Stimulated activated CD4-positive, alpha-beta T cell treated with anti-CD3 and anti-CD28 coated beads, Interleukin-4, amount 100 ng/mL, for 4 hours (primary cell): ENCODE measurements at places on chromosomes 11 and 22.
A peak's percentile ranks its signal among the peaks of the same experiment; 100 is the strongest.

DNA sequence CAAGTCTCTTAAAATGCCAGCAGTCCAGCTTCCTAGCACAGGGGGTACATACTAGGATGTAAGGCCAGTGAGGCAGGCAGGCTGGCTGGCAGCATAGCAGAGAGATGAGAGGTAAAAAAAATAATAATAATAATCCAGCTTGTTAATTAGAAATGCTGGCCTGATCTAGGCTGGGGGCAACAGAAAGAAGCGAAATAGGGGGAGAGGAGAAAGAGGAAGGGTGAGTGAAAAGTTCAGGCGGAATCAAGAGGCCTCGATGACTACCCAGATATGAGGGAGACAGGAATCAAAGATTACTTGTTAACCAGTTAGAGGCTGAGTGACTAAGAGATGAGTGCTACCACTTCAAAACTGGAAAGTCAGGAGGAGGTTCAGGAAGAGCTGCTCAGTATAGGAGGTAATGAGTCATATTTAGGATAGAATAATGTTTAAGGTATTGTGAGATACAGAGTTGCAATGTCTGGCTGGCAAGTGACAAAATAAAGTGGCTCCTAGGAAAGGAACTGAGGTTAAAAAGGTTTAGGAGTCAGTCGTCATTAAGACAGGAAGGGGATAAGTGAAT lies 2.8 kb downstream of the ALKBH8 start:
- DNase-seq = no peak

DNA sequence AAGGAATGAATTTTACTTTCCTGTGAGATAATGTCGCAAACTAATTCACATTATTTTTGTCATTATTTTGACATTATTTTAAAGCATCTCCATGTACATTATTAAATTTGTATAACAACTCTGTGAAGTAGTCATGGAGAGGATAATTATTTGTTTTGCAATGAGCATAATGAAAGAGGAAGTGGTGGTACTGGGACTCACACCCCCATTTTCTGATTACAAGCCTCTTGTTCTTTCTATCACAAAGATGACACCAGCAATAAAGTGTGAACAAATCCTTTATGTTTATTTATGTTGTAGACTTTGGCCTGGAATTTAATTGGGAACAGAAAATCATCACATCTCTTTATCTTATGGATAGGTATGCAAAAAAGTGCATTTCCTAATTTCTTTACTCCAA lies 522.6 kb downstream of the TMEM135 start:
- DNase-seq = no peak

- DNase-seq = no peak
Measured at GRCh38 chr11:112881461-112881860, 79.8 kb upstream of the NCAM1 start.

- DNase-seq = no peak
Measured at GRCh38 chr11:60455531-60456042, at the start of gene MS4A1. TSS of gene MS4A1 (plus strand) at chr11:60455847. CDS start at chr11:60462375, 6,528 bp downstream.

DNA sequence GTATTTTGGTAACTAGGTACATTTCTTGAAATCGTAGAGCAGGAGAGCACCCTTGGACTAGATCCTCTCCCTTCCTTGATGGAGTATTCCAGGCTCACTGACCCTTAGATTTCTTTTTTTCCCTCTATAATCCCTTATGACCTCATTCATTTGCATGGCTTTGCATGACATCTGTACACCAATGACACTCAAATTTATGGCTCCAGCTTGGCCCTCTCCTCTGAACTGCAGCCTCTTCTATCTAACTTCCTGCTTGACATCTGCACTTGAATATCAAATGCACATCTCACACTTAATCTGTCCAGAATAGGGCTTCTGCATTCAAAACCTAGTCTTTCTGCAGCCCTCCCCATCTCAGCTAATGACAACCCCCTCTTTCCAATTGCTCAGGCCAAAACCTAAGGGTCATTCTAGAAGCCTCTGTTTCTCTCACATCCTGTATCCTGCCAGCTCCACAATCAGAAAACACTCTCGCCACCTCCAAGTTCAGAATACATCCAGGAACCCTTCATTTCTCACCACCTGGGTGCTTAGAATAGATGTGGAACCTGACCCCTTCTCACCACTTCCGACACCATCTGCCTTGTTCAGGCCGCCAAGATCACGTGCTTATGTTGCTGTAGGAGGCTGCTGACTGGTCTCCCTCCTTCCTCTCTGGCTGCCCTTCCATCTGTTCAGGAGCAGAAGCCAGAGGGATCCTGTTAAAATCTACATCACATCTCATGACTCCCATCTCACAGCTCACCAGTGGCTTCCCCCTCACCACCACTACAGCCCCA lies 138.9 kb upstream of the MTNR1B start:
- DNase-seq = no peak

GRCh38 chr22:35205961-35206360 lies 51.3 kb upstream of the HMGXB4 start:
- DNase-seq = no peak

- no peak for DNase-seq
Measured at GRCh38 chr11:116602637-116602942, 170.2 kb downstream of the BUD13 start.

DNA sequence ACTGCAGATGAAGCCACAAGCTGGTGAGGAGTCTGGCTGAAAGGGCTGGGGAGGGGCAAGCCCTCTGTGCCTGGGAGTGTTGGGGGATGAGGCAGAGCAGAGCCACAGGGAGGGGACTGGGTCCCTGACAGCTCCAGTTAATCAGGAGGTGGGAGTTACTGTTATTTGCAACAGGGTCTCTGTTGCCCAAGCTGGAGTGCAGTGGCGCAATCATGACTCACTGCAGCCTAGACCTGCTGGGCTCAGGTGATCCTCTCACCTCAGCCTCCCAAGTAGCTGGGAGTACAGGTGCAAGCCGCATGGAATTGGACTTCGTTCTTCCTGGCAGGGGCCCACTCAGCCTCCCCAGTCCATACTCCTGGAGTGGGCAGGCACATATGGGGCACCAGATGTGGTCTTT lies 7.7 kb downstream of the SCN2B start:
- DNase-seq = no peak

GRCh38 chr11:1511937-1512496 lies 25.4 kb upstream of the MOB2 start:
- DNase-seq = no peak

- DNase-seq = no peak
Measured at GRCh38 chr11:132379540-132379939, 1009.1 kb downstream of the NTM start.

DNA sequence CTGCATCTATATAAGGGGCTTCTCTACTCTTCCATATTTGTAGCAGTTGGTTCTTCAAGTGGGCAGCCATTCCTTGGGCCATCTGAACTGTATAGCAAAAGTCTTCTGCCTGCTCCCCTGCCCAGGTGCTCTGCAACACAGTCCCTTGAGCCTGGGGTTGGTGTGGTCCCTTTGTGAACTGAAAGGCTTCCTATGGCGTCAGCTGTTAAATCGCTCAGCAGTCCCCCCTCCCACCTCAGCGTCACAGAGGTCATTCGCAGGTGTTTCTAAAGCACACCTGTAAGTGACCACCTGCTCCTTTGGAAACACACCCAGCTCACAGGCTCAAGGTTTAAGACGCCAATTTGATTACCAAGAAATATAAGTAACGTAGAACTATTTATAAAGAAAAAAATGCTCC lies 37.0 kb downstream of the CYB5R2 start:
- DNase-seq = no peak

GRCh38 chr11:123762422-123762821 lies 8.1 kb upstream of the OR6X1 start:
- no peak for DNase-seq

DNA sequence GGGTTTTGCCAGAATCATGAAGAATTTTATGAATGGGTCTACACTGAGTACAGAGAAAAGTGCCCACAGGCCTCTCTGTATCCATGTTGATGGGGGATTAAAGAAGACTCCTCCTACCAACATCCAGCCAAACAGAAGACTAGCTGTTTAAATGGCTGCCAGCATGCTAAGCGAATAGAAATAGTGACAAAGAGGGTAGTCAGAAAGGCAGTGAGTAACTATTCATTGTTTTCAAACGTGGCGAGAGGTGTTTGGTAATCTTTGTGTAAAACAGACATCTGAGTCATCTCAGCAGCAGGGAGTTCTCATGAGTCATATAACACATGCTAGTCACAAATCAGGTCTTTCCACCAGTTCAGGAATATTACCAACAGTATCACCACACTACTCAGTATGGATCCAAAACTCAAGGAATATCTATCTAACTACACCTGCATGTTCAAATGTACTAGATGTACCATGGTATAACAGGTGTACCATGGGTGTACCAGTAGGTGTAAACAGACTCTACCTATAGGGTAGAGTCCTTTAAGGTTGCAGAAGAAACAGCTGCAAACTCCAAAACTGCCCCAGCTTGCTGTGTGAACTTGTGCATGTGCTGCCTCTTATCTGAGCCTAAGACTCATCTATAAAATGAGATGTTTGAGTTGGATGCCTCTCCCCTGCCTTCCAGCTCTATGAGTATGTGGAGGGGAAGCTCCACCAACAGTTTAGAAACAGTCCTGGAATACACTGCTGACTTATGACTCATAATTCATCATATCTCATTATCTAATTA lies 82.0 kb downstream of the SLC1A2 start:
- DNase-seq = no peak

DNA sequence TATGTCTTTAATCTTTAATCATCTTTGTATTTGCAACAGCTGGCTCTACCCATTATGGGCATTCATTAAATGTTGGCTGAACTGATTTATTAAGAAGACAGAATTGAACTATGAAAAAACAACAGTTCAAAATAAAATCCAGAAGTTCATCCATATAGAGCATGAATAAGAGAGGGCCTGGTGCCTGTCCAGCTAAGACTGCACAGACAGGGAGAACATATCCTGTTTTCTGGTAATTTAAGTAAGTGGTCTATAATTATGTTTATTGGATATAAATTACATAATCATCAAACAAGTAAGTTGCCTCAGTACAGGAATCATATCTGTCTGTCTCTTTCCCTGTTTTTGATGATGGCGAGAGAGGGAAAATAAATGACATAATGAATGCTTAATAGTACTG lies 137.2 kb downstream of the RBFOX2 start:
- no peak for DNase-seq

DNA sequence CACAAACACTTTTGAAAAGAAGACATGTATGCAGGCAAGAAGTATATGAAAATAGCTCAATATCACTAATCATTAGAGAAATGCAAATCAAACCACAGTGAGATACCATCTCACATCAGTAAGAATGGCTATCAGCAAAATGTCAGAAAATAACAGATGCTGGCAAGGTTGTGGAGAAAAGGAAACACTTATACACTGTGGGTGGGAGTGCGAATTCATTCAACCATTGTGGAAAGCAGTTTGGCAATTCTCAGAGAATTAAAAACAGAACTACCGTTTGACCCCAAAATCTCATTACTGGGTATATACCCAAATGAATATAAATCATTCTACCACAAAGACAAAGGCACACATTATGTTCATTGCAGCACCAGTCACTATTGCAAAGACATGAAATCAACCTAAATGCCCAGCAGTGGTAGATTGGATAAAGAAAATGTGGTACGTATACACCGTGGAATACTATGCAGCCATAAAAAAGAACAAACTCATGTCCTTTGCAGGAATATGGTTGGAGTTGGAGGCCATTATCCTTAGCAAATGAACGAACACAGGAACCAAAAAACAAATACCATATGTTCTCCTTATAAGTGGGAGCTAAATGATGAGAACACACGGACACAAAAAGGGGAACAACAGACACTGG lies 18.5 kb downstream of the MMP13 start:
- no peak for DNase-seq

GRCh38 chr22:20783844-20784723 lies 10.2 kb downstream of the SERPIND1 start:
- peak; percentile 20 for DNase-seq

- DNase-seq = peak; percentile 92
Measured at GRCh38 chr11:64245797-64246620, 734 bp downstream of the PPP1R14B start.

GRCh38 chr11:10158461-10158860 lies 135.6 kb downstream of the SBF2 start:
- no peak for DNase-seq

GRCh38 chr11:57556041-57556440 lies 11.4 kb downstream of the UBE2L6 start:
- DNase-seq = no peak

DNA sequence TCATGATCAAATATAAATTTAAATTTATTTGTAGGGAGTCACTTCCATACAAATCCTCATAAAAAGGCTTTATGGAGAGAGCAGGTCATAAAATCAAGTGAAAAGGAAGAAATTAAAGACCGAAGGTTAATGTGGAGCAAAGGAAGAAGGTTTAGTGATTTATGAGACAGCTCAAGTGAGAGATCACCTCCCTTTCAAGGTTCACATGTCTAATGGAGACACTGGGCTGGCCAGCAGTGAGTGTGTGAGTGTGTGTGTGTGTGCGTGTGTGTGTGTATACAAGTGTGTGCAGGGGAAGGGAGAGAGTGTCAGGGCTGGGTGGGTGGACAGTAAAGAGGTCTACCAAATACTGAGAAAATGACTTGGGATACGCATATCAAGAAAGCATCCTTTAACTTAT lies 251.2 kb downstream of the FAT3 start:
- no peak for DNase-seq

- DNase-seq = no peak
Measured at GRCh38 chr11:72762641-72763304, 10.6 kb upstream of the ARAP1 start.

DNA sequence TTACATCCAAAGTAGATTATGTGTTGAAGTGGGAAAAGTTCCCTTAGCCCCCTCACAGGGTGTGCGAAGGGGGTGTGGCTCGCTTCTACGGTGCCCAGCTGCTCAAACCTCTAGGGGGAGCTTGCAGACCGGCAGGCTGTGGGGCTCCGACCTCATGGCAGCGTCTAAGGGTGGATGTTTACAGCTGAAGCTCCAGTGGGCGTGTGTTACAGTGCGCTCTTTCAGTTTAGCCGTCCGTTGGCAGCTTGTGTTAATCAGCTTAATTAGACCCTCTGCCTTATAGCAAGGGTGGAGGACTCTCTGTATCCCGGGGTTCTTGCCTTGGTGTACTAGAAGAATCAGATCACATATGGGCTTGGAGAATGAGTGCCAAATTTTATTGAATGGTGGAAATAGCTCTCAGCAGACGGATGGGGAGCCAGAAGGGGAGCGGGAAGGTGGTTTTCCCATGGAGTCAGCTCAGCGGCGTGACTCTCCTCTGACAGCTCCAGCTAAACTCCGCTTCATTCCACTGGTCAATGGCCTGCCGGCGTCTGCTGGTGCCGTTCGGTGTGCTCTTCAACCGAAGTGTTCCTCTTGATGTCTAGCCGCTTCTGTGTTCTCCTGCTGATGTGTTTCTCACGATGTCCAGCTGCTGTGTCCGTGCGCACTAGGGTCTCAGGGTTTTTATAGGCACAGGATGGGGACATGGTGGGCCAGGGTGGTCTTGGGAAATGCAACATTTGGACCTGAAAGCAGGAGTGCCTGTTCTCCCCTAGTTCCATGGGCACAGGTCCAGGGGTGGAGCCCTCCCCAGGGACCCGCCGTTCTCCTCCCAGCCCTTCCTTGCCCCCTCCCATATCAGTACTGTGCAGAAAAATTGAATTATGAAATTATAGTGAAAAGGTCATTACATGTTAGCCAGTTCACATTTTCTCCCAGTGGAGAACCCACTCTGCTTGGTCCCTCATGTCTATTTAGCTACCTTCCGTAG lies 28.6 kb upstream of the OR10G7 start:
- peak; percentile 27 for DNase-seq

- no peak for DNase-seq
Measured at GRCh38 chr11:72750556-72751115, 1.6 kb downstream of the ARAP1 start.

- DNase-seq = no peak
Measured at GRCh38 chr11:69008737-69009440, 4.2 kb downstream of the MRGPRF start.

- DNase-seq = no peak
Measured at GRCh38 chr11:73950869-73951710, at the start of gene DNAJB13. TSS of gene DNAJB13 (plus strand) at chr11:73951026. CDS start at chr11:73951070, 44 bp downstream.

GRCh38 chr22:31574055-31574670 lies 77.8 kb downstream of the SFI1 start:
- DNase-seq = no peak
